ENCODE measurements at places on chromosomes 1 and 21.

DNA sequence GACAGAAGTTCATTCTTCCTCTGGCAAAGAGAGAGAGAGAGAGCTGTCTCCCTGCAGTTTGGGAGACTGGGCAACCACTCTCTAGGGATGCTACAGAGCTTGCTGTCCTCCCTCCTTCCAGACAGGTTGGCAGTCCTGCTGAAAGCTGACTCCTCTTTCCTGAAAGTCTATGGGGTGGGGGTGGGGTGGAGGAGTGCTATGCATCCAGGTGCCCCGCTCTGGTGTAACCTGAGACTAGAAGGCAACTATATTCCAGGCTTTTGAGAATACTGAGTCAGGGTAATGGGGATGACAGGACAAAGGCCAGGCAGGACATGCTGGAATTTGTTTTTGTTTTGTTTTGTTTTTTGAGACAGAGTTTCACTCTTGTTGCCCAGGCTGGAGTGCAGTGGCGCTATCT is 55.4 kb downstream of the OPTC start:
- no peak for DNase-seq

GRCh38 chr1:102879439-102879993 is 228.8 kb downstream of the COL11A1 start:
- DNase-seq, result no peak

DNA sequence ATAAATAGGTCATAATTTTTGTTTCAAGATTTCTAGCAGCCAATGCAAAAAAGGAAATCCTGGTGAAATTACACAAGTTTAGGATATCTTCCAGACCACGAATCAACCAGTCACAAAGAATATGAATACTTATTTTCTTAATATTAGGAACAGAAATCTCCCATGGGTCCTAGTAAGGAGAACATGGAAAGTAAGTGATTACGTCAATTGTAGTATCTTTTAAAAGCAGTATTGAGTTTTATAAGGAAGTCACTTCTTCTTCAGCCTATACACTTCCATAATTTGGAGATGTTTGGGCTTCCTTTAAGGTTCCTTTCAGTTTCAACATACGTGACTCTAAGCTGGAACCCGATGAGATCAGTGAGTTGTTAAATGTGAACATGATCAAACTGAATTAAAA is 534.5 kb downstream of the USP25 start:
- no peak for DNase-seq

DNA sequence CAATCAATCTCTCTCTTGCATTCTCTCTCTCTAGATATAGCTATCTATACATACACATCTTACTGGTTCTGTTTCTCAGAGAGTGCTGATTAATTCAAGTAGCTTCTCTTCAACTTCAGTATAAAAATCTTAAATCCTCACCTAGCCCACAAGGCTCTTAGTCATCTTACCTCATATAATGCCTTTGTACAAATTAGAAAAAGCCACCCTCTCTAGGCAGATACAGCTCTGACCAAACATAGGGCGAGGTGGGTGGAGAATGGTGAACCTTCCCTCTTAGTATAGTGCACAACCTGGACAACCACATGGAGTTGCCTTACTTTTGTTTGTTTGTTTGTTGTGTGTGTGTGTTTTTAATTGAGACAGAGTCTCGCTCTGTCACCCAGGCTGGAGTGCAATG is 5.1 kb upstream of the INAVA start:
- DNase-seq, result no peak

DNA sequence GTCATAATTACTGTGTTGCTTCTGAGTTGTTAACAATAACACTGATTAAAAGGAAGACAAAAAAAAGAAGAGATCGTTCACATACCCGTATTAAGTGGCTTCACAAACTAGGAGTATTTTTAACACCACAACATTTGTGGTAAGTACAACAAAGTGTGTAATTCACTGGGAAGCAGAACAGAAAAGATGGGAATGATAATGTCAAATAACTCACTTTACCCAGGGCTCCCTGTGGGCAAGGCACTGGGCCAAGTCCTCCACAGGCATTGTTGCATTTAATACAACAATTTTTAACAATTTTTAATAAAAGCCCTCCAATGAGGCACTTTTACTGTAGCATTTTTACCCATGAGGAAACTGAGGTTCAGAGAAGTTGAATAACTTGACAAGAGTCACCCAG is 385.0 kb upstream of the ST6GALNAC5 start:
- no peak for DNase-seq

- no peak for DNase-seq
Measured at GRCh38 chr1:32305310-32305709, 13.4 kb downstream of the HDAC1 start.

- peak; percentile 45 for DNase-seq
Measured at GRCh38 chr1:36285443-36286101, 20.6 kb upstream of the SH3D21 start.

- no peak for DNase-seq
Measured at GRCh38 chr21:26445440-26445839, 127.6 kb downstream of the CYYR1 start.

DNA sequence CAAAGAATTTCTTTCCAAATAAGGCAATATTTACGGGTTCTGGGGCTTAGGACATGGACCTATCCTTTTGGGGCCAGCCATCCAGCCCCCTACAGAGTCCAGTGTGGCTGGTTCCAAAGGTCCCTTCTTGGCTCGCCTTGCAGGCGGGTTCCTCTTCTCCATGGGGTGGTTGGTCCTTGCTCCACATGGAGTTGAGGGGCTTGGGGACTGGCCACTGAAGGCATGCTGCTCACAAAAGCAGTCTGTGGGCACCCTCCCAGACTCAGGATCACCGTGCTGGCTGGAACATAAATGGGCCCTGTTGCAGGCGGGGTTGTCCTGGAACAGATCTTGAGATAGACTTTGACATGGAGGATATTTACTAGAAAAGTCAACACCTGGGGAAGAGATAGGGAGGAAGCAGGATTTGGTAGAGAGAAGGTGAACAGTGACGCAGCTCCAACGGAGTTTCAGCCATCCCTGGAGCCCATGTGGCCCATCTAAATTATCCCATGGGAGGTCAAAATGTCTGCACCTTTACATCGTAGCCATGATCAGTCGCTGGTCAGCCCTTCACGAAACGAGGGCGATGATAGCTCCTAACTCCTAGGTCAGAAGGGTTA is 39.1 kb upstream of the LRP8 start:
- DNase-seq, result no peak

- no peak for DNase-seq
Measured at GRCh38 chr1:67647036-67647798, 37.8 kb upstream of the GADD45A start.

- no peak for DNase-seq
Measured at GRCh38 chr1:155979597-155980343, 1.4 kb upstream of the ARHGEF2 start.

- DNase-seq, result no peak
Measured at GRCh38 chr1:84912726-84913554, 19.9 kb upstream of the LPAR3 start.

GRCh38 chr1:41847733-41848132 is 71.0 kb downstream of the HIVEP3 start:
- DNase-seq, result no peak

- no peak for DNase-seq
Measured at GRCh38 chr1:212618466-212619210, 10.1 kb downstream of the ATF3 start.

DNA sequence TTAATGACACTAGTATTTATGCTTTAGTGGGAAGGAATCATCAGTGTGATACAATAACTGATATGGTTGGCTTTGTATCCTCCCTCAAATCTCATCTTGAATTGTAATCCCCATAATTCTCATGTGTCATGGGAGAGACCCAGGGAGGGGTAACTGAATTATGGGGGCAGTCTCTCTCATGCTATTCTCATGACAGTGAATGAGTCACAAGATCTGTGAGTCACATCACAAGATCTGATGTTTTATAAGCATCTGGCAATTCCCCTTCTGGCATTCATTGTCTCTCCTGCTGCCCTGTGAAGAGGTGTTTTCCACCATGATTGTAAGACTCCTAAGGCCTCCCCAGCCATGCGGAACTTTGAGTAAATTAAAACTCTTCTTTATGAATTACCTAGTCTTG is 1760.3 kb downstream of the NCAM2 start:
- DNase-seq, result no peak

- no peak for DNase-seq
Measured at GRCh38 chr21:33021150-33021549, 4.6 kb upstream of the OLIG2 start.

DNA sequence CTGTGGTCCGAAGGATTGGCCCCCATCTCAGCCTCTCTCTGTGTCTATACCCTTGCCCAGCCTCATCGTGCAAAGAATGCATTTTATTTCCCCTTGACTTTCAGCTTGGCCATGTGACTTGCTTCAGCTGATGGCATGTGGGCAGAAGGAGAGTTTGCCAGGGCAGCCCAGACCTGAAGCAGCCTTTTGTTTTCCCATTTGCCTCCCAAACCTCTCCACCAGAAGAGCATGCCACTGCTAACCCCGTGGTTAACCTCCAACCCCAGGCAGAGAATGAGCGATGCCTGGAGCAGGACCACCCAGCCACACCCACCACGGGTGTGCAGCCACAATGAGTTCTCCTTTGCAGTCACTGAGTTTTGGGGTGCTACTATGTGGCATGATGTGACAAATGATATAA is 136.4 kb downstream of the SETD4 start:
- DNase-seq, result no peak

DNA sequence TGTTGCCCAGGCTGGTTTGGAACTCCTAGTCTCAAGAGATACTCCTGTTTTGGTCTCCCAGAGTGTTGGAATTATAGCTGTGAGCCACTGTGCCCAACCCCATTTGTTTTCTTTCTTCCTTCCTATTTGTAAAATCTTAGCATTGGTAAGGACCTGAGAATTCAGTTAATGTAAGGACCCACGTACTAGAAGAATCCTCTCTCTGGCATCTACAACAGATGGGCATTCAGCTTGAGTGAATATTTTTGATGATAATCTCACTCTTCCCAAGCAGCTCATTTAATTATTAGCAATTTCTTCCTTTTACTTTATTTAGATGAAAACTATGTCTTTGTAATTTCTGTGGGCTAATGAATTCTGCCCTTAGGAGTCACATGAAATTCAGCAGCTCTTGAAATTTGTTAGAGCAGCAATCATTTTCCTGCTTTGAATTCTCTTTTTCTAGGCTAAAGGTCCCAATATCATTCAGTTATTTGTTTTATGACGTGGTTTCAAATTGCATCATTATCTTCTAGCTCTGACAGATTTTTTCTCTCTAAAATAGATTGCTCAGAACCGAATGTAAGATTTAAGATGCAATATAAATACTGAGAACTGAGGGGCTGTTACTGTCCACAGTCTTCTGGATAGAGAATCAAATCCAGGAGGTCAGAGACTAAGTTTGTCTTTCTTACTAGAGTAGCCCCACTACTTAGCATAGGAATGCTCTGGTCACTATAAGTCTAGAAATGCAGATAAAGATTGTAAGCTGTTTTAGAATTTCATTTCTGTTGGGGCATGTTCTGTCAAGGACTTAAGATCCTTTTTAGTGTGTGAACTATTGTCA is 59.4 kb downstream of the EPB41 start:
- DNase-seq, result no peak

GRCh38 chr1:201639391-201639790 is 100.5 kb downstream of the NAV1 start:
- DNase-seq, result no peak

GRCh38 chr21:36606287-36606982 is 92.5 kb upstream of the SIM2 start:
- DNase-seq, result no peak

- DNase-seq, result no peak
Measured at GRCh38 chr1:214165850-214166374, 115.0 kb upstream of the SMYD2 start.

GRCh38 chr21:33434770-33435360 is 31.7 kb downstream of the IFNGR2 start:
- peak; percentile 31 for DNase-seq
